ENCODE measurements at places on chromosomes 1 and 21.
A peak's percentile ranks its signal among the peaks of the same experiment; 100 is the strongest.

GRCh38 chr21:32096411-32096810 lies 182.4 kb downstream of the MIS18A start:
- DNase-seq: peak; percentile 24

GRCh38 chr1:111253876-111254275 lies 26.4 kb downstream of the CHI3L2 start:
- no peak for DNase-seq

GRCh38 chr21:30206551-30207251 lies 9.2 kb downstream of the CLDN8 start:
- DNase-seq: peak; percentile 88

- DNase-seq: no peak
These were observed 132.1 kb downstream of the ETS2 start for GRCh38 chr21:38937844-38938243.

- DNase-seq: peak; percentile 38
These were observed 430 bp downstream of the RBM15 start for GRCh38 chr1:110339407-110340206.

DNA sequence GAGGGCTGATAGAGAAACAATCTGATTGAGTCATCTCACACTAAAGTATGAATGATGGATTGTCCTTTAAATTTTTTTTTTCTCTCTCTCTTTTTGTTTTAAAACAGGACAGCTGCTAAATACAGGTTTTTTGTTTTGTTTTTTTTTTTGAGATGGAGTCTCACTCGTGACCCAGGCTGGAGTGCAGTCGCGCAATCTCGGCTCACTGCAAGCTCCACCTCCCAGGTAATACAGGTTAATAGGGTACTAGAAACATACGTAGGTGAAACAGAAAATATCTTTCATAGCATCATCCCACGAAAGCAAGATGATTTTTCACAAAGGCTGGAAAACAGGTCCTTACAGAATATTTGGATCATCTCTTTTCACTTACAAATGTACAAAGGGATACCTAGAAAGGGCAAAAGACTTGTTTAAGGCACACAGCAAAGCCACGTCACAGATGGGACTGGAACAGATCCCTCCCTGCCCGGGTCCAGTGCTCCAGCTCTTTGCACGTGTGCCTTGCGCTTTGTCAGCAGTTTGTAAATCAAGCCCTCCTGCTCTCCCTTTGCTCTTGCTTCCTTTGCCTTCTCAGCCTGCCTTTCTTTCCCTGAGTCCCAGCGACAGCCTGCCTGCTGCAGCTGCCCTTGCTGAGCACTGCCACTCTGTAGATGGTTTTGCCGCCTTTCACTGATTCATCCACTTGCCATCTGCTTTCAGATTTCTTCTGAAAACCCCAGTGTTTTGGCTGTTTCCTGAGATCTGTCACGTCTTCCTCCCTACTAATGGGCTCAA lies 171.3 kb upstream of the BEND5 start:
- DNase-seq: no peak

DNA sequence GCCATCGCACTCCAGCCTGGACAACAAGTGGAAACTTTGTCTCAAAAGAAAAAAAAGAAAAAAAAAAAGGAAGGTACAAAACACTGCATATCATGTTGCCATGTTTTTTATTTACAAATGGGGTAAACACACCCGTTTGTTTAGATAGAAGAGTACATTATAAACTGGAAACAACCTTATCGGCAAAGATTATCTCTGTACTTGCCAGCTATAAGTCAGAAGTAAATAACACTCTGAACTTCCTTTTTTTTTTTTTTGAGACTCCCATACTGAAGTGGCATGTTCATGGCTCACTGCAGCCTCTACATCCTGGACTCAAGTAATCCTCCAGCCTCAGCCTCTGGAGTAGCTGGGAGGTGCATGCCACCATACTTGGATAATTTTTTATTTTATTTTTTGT lies 21.9 kb downstream of the USP48 start:
- no peak for DNase-seq

DNA sequence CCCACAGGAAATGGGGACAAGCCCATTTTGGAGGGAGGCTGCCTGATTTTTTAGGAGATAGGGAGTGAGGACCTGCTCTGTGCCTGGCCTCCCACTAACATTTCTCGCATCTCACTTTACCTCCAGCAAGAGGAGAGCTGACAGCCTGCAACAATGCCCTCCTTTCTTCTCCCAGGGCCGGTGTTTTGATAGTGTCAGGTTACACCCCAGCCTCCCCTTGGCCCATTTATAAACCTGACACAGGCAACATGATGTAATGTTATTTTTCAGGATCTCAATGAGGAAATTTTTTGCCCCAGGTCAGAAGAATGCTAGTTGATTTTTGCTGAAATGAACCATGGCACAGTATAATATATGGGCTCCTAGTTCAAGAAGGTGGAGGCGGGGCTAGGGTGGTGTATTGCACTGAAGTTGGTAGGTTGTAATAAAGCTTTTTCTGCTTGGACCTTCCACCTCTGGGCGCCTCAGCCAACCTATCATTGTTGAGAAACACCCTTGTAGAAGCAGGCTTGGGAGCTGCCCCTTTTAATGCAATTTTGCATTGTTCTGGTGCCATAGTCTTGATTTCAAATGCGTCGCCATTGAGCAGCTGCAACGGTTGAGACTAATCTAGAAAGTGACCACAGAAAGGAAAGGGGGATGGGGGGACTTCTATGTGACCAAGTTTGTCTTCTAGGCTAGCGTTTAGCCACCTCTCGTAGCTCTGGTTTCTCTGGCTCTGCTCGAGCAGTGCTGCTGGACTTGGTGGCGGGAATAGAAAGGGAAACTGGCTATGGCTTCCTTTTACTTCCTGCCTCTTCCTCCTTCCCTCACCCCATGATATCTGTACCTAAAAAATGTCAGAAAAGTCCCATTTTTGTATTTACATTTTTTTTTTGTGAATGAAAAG lies 53.0 kb downstream of the PBX1 start:
- peak; percentile 77 for DNase-seq

DNA sequence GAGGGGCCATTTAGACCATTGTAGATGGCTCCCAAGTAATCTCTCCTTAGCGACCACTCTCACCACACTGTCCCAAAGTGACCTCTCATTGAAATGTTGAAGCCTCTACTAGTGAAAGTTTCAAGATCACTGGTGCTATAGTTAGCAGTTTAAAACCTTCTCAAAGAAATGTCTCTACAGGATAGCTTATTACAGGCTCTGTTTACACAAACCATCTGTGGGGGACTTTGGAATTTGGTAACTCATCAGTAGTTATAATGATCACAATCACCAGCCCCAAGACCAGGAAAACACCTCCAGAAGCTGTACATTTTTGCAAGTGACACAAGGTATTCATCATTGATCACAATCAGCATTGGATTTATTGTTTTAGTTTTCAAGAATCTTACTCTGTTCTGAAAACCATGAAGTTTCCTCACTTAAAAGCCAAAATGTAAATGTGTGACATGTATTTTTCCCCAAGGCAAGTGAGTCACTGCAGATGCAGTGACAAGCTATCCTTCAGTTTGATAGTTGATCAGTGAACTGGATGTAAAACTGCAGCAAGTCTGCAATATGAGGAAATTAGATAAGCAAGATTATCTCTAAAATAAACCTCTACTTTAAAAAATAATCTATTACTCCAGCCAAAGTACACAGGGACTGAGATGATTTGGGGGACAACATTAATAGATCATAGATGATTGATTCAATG lies 41.9 kb downstream of the C21orf91 start:
- DNase-seq: no peak

All from NCI-H460 (cell line).